ENCODE measurements at places on chromosomes 2 and 18.

DNA sequence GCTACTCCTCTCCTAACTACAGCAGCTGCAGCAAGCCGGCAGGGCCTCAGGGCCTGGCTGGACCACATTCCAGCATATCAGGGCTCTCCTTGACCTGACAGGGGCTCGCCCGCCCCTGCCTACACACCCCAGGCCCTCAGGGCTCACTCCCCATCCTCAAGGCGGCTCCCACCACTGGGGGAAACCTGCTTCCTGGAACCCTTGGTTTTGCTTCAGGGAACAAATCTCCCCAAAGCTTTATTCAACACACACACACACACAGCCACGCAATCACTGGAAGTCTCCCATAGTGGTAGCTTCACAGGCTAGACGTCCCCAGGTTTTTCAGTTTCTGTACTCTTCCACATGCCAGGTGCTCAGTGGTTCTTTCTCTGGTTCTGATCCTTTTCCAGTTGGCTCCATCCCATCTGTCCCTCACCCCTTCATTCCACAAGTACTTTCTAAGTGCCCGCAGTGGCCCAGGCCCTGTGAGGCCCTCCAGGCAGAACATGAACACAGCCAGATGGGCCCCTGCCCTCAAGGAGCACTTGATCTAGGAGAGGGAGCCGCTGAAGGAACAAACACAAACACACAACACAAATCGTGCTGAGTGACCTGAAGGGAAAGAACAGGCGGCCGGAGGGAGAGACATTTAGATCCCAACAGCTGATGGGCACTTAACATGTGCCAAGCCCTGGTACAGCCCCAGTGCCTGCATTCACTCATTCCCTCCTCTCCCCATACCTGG is 51.1 kb downstream of the TNS1 start:
- DNase-seq, result no peak

DNA sequence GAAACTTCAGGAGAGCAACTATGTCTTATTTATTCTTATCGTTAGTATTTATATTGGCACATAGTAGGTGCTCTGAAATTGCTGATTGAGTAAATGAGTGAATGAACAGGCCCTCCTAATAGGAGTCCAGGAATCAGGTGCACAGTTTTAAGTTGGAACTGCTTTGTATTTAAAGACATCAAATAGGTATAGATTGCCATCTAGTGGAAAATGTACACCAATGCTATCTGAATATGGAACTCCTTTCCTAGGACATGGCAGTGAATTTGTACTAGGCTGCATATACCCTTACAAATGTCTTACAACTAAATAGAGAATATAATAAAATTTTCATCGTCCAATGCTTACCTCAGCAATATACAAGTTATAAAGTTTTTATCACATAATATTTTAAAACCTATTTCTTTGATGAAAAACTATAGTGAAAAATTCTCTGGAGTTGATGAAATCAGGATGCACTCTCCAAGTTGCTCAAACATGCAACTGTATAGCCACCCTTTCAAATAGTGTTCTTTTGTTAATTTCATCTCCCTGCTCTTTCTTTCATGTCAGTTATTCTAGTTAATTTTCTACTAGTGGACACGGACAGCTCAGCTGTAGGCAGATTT is 318.9 kb upstream of the SYT4 start:
- no peak for DNase-seq

GRCh38 chr2:109216332-109216731 is 87.3 kb downstream of the SH3RF3 start:
- no peak for DNase-seq

DNA sequence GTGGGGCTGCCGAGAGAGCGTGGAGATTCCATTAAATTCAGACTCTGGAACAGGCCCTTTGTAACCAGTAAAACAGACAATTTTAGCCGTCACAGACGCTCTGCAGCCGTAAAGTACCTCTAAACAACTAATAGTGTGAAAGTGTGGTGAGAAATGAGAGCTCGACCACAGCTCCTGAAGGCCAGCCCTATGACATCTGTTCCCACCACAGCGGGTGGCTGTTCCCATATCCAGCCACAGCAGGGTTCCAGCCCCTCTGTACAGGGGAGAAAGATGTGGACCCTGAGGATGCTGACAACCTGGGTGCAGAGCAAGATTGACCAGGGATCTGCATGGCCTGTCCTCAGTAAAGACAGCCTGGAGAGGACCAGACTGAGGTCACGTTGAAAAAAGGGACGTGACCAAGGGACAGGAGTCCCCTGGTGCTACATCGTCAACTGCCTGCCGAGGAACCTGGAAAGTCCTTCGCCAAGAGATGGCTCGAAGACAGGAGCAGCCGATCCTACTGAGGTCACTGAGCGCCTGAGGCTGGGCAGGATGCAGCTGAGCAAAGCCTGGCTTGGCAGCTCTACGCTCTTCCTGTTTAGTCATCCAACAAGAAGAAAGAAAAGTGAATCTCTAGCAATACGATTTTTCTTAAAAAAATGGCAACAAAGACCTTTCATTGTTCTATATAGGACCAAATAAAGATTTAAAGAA is 831.7 kb downstream of the RNF144A start:
- DNase-seq, result no peak
